Left cardiac atrium (tissue), 4 donors: ENCODE measurements at places on chromosomes 2 and 18.

DNA sequence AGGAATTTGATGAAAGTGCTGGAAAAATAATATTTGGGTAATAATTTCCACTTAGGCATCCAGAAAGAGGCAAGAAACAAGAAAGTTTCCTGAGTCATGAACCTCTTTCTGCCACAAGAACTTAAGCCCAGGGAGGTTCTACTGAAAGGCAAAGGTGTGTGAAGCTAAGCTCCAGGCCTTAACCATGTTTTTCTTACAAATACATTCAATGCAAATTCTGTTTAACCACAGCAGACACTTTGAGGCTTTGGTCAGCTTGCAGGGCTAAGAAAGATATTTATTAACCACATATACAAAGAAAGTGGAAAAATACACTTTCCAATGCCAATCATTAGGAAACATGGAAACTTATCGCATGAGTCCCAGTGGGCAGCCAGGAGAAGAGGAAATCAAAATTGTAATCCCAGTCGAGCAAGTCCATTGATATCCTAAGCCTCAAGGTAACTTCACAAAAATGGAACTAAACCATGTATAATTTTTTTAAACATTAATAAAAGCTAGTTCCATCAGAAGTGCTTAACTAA lies 68.3 kb downstream of the PIEZO2 start:
- no peak for DNase-seq

GRCh38 chr18:62914871-62915392 lies 199.6 kb downstream of the PHLPP1 start:
- no peak for DNase-seq

- DNase-seq, result no peak
Observed at GRCh38 chr2:85753035-85753524, 711 bp upstream of the ATOH8 start.

- no peak for DNase-seq
Observed at GRCh38 chr2:97712693-97713295, 582 bp upstream of the ZAP70 start.

DNA sequence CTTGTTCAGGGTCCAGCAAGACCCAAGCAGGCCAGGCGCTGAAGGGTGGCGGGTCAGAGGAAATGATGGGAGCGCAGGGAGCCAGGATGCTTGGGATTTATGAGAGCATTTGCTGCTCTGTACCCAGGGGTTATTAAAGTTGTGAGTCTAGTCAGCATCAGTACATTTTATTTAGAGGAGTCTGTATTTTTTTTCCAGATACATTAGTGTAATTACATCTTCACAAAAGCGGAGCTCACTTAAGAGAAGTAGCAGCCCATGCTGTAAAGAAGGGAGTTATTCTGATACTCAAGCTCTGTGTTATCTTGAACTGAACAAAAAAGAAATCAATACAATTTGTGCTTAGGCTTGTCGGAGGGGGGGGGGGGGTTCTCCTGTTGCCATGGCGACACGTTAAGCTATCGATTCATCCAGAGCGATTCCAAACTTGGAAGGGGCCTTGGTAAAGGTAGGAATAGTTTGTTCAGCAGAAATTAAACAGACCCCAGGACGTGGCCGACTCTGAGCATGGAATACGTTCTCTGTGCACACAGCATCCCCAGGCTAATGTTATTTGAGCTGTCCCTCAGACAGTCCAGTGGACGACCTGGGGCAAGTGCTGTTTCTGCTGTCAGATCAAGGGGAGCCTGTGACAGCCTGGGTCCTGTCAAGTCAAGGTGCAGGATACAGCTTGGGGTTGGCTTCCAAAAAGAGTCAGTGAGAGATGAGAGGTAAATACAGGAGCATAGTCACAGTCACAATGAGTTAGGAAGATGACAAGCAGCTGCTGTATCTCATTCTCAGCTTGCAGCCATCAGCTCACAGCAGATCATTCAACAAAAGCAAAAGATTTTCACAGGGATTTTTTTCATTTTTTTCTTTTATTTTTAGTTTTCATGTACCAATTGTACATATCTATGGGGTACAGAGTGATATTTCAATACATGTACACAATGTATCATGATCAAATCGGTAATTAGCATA lies 387.6 kb downstream of the DCDC2C start:
- no peak for DNase-seq

DNA sequence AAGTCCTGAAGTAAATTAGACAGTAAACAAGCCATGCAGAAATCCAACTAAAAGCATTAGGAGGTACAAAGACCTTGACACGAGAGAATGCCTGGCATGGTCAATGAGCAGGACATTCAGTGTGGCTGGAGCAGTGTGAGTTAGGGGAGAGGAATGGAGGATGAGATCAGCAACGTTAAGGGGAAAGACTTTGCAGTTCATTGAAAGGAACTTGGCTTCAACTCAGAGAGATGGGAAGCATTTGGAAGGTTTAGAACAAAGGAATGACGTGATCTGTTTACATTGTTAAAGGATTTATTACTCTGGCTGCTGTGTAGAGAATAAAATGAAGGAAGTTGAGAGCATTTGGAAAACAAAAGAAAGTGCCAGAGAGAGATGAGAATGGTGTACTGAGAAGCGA lies 621.3 kb downstream of the XIRP2 start:
- DNase-seq, result no peak

GRCh38 chr2:235083822-235084221 lies 132.0 kb downstream of the SH3BP4 start:
- DNase-seq, result no peak

- DNase-seq, result no peak
Observed at GRCh38 chr2:212766921-212767320, 228.3 kb upstream of the ERBB4 start.

- no peak for DNase-seq
Observed at GRCh38 chr2:222514901-222515300, 90.6 kb downstream of the SGPP2 start.

DNA sequence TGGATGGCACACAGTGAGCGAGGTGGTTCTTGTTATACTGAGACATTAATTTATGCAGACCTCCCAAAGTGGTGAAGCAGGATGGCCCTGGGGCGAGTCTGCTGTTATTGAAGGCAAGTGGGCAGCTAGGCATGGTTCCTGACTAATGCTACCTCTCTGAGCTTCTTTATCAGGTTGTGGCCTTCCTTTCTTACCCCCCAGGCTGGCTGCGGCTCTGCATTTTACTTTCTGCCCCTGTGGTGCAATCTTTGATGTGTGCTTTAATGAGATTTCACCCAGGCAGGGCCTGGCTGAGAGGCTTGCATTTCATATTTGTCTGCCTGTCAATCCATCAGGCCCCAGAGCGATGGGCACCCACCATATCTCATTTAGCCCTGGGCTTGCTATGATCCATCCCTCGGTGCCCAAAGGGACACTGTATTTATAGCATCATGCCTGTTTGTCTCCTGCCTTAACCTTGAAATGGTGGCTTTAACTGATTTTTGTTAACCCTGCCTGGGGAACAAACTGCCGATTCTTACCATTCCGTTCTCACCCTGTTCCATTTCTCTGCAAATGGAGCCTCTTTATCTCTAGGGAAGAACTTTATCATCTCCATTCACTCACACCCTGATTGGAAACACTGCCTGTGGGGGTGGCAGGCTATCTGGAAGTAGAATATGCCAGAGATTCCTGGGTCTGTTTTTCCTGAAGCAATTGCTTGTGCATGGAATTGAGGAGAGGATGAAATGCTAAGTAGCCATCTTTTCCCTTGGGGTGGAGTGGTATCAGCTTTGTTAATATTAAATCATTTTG lies 316.2 kb upstream of the THSD7B start:
- DNase-seq, result no peak

DNA sequence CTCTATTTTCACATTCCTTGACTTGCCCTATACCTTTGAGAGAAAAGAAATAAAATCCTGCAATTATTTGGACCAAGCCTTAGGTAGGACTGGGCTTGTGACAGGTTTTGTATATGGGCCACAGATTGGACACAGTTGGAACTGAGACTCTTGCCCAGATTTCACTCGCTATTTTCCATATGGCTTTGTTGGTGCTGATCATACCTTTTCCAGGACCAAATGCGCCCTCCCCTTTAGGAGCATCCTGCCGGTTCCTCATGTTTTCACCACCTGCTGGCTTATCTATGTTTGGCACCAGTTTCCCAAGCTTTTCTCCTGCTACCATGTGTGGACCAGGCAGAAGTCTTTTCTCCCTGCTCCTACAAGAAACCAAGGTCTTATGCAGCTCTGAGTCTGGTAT lies 494.9 kb downstream of the EPHA4 start:
- no peak for DNase-seq

DNA sequence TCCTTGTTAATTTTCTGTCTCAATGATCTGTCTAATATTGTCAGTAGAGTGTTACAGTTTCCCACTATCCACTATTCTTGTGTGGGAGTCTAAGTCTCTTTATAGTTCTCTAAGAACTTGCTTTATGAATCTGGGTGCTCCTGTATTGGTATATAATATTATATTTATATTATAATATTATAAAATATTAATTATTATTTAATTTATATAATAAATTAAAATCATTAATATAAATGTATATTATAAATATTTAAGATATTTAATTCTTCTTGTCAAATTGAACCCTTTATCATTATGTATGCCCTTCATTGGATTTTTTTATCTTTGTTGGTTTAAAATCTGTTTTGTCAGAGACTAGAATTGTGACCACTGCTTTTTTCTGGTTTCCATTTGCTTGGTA lies 1950.2 kb upstream of the LRRTM1 start:
- DNase-seq, result no peak
